ENCODE measurements at places on chromosomes 1 and 21.

DNA sequence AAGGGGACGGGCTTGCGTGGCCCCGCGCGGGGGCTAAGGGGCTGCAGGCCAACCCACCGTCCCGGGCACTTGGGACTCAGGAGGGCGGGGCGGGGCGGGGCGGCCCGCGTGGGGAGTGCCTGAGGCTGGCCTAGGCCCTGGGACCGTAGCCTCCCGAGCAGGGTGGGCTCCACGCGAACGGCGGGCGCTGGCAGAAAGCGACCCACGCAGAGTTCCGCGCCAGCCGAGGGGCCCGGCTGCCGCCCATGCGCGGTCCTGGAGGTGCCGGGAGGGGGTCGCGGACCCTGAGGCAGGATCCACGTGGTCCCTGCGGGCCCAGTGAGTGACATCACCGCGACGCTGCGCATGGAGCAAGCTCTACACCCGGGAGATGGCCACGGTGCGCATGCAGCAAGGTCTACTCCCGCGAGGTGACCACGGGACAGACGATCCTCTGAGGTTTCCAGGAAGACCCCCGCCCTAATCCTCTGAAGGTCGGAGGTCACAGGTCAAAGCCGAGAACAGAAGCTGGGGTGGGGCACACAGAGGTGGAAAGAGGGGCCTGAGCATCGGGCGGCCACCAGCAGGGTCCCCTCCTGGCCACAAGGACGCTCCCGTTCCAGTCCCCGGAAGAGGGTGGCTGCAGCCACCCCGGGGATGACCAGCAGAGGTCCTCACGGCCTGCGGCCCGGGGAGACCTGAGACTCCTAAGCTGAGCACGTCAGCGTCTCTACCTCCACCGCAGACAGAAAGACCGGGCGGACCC, 13.5 kb upstream of the SLC19A1 start:
- DNase-seq = peak; percentile 27

GRCh38 chr21:41958886-41959563, 5.2 kb upstream of the C2CD2 start:
- DNase-seq = no peak

GRCh38 chr1:90834886-90835660, 118.0 kb upstream of the BARHL2 start:
- DNase-seq = no peak

DNA sequence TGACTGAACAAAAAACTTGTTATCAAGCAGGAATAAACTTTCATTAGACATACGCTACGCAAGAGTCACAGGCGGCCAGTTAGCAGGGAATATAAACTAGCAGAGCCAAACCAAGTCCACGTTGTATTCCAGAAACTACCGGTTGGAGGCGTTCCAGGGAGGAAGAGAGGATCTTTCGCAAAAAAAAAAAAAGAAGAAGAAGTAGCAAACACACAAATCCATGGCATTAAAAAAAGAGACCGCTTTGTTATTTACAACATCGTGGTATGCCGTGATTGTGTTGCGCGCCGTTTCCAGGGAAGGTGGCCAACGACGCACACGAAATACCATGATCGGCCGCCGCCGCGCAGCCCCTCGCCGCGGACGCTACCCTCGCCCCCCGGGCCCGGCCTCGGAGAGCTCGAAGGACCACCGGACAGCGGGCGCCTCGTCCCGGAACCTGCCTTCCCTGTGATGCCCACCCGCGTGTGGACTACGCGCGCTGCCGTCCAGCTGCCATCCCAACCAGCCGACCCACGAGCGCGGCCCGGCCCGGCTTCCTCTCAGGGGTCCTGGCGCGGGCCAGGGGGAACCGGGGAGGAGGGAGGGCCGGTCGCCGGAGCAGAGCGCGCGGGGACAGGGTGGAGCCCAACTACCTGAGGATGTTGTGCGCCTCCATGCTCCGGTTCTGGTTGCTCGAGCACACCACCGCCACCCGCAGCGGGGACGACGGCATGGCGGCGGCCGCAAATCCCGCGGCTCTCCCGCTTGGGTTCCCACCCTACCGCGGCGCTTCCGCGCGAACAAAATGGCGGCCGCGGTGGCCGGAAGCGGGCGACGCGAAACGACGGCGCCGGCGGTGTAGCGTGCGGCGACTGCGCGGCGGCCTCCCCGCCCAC, 581 bp downstream of the SSU72 start:
- DNase-seq = peak; percentile 57

DNA sequence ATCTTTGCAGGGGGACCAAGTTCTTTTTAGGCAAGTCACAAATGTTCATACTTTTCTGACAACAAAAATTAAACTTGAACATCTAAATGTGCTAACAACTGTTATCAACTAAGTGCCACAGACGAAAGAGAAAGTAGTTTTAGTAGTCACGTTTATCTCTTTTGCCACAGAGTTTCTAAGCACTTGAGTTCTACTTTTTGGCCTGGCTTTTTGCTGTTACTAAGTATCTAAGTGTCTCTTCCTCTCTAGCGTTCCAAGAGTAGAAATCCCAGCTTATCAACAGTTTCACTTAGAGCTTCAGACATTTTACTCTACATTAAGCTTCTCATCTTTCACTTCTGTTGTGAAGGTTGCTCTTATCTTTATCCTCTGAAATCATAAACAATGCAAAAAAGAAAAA, 34.2 kb downstream of the GATAD2B start:
- no peak for DNase-seq

GRCh38 chr1:113881661-113882060, 5.7 kb downstream of the BCL2L15 start:
- DNase-seq = no peak

DNA sequence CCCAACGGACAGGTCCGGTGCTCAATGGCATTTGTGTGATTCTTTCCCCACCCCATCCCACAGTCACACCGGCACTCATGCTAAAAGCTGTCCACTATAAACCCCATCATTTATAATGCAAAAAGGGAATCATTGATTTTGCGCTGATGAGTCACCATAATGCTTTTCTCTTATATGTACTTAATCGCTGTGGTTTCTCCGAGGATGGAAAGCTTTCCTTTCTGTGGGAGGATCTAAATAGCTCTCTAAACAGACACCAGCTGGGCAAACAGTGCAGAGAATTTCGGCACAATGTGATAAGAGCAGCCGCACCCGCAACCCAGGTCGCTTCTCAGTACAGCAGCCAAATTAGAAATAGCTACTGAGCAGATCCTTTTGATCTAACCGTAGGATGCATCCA, 85.6 kb downstream of the SETD4 start:
- DNase-seq = no peak

- DNase-seq = no peak
Measured at GRCh38 chr1:194717941-194718340, 1531.5 kb upstream of the B3GALT2 start.

DNA sequence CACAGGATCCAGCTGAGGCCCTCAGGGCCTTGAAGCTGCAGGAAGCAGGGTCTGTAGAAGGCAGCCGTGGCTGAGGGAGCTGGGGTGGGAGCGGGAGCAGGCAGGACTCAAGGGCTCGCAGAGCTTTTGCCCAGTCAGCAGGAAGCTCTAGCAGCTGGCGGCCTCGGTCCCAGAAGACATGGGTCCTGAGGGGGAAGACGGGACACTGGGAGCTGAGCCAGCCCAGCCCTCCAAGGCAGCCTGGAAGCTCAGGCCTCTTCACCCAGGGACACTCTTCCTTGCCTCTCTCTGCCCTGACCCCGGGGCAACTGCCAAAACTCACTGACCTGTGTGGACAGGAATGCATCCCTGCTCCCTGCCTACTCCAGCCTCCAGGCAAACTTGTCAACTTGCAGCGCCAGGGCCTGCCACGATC, 8.9 kb downstream of the ADGRB2 start:
- no peak for DNase-seq

GRCh38 chr1:93878501-93878888, 511 bp downstream of the DNTTIP2 start:
- peak; percentile 54 for DNase-seq

- peak; percentile 9 for DNase-seq
Measured at GRCh38 chr1:185244015-185244747, 72.9 kb downstream of the IVNS1ABP start.

GRCh38 chr1:151199873-151200581, 1.7 kb downstream of the PIP5K1A start:
- DNase-seq = no peak

DNA sequence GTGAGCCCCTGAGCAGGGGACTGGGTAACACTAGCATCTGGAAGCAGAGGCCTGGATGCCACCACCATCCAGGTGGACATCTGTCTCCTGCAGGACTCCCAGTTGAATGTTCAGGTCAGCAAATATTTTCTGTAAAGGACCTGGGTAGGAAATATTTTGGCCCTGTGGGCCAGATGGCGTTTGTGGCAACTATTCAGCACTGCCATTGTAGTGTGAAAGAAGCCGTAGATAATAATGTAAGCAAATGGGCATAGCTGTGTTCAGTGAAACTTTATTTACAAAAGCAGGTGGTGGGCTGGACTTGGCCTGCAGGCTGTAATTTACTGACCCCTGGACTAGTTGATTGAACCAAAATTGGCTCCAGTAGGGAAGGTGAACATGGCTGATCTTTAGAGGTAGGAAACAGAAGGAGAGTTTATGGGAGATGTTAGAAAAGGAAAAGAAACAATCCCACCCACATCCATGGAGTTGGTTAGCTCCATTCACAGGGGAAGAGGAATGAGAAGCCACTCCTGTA, 20.0 kb upstream of the CD101 start:
- no peak for DNase-seq

- no peak for DNase-seq
Measured at GRCh38 chr1:25958465-25958864, 39.4 kb downstream of the PAFAH2 start.

All from activated T-cell treated with anti-CD3 and anti-CD28 coated beads for 1 hour (primary cell).